ENCODE measurements at places on chromosomes 7 and 10.

GRCh38 chr10:21525367-21526187 lies at the start of gene SKIDA1:
Gene SKIDA1, minus strand, starts transcription at chr10:21525682. Its CDS starts 7,860 bp downstream, at chr10:21517822.
- no peak for DNase-seq

GRCh38 chr10:101749047-101750016 lies 26.6 kb downstream of the FGF8 start:
- no peak for DNase-seq

GRCh38 chr10:84194424-84195043 lies at the start of gene CDHR1:
Gene CDHR1, plus strand, starts transcription at chr10:84194537. Its CDS starts 224 bp downstream, at chr10:84194761.
- no peak for DNase-seq

DNA sequence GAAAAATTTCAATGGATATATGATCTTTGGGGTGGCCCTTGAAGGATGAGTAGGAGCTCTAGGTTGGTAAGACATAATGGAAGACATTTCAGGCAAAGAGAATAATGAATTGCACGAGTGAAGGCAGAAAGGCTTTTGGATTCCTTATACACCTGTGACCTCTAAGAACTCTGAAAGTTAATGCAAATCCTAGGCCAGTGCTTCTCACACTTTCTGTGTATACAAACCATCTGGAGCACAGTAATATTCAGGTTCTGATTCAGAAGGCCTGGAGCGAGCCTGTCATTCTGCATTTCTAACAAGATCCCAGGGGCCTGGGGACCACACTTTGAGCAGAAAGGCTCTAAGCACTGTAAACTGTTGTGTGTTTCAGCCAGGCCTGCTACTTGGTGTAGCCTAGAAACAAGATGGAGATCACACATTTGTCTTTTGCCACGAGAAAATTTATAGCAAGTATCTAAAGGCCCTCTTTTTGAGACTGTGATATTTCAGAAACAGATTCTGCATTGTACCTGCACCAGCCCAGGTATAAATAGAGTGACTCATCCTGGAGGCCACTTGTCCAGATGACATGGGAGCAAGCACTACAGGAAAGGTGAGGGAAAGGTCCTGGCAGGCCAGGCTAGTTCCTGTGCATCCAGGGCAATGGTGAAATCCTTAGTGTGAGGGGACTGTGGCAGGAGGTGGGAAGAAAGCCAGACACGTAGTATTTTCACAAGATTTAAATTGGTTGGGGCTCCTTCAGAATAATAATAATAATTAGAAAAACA lies 24.4 kb downstream of the MRPS33 start:
- DNase-seq, result no peak

DNA sequence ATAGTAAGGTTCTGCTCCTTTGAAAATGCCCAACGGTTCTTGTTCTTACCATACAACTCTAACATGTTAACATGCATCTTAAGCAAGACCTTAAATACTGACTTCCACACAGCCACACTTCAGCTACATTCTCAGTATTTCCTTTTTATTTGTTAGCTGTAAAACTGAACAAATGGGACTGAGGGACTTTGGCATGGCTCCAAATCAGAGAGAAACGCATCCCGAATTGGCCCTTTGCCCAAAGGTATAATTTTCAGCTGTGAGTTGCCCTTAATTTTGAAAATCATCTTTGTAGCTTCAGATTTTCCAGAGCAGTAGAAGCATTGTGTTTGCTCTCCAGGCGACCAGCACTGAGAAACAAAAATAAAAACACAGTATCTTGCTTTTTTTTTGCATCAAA lies 56.4 kb downstream of the NEUROD6 start:
- DNase-seq, result no peak

DNA sequence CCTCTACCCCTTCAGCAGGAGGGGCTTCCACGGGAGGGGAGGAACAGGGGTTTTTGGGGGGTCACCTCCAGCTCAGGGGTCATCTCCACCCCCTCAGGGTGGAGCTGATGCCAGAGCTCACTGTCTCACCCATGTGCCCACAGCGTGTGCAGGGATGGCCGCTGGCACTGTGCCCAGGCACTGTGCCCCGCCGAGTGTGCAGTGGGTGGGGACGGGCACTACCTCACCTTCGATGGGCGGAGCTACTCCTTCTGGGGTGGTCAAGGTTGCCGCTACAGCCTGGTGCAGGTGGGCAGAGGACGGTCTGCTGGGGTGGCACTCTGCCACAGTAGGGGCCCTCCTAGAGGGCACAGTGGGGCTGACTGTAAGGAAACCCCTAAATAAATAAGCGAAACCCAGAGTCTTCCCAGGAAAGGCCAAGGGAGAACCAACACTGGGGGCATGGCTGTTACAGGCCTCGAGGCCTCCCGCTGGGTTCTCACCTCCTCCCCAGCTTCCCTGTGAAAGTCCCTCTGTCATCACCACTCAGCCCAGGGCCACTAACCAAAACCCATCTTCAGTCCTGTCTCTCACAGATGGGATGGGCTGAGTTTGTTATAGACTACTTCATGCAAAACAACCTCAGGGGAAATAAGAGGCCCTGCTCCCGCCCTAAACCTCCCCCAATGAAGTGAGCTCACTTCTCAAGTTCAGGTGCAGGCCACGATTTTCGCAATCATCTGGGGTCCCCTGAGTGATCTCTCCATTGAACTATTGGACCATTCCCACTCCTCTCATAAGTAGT lies 7.4 kb upstream of the ZNF467 start:
- DNase-seq, result no peak

- DNase-seq, result no peak
These were observed 36.7 kb upstream of the PRPS1L1 start for GRCh38 chr7:18064242-18064838.

GRCh38 chr10:31875608-31876007 lies 53.0 kb downstream of the ARHGAP12 start:
- no peak for DNase-seq

DNA sequence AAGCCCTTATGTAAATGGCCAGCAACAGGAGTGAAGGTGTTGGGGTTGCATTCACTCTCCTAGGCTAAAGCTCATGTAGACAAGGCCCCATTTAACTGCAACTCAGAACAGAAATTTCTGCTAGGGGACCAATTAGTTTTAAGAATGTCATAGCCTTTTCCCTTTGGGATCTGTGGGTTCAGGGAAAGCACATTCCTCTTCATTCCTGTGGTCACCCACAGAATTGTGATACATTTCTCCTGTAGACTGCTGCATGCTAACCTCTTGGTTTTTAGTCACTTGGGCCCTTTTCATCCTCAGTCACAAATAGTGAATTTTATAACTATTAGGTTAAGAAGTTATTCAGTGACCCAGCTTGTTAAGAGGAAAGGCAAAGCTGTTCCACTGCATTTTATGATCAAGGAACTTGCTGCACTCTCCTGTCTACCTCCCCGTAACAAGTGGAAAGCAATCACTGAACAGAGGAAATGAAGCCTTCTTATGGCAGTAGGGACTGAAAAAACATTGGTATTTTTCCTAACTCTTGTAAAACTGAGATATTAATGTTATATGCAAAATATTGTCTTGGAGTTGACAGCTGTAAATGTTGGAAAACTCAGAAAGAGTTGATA lies 124.9 kb downstream of the SND1 start:
- DNase-seq, result no peak

GRCh38 chr7:137449016-137449415 lies 105.5 kb upstream of the PTN start:
- no peak for DNase-seq

GRCh38 chr10:102200751-102201640 lies 25.1 kb upstream of the ELOVL3 start:
- DNase-seq, result no peak

DNA sequence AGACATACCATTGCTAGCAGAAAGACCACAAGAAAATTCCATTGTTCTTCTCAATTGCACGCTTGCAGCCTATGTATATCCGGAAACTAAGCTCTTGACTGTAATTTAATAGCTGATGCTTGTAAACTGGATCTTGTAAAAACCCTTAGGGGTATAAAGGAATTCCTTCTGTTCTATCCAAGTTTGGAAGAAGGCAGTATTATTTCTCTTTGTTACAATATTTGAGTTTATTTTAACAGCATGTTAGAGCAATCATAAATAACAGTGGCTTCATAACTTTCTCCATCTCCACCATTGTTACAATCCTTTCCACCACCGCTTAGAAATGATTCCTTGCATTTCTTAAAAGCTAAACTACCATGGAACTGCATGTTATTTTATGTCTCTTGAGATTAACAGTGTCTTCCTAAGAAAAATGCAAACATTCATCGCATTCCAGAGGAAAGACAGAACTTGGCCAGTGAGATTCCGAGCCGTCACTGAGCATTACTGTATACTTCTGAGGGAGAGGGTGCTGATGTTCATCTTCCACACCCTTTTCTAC lies 92.5 kb downstream of the TRIL start:
- DNase-seq, result no peak

DNA sequence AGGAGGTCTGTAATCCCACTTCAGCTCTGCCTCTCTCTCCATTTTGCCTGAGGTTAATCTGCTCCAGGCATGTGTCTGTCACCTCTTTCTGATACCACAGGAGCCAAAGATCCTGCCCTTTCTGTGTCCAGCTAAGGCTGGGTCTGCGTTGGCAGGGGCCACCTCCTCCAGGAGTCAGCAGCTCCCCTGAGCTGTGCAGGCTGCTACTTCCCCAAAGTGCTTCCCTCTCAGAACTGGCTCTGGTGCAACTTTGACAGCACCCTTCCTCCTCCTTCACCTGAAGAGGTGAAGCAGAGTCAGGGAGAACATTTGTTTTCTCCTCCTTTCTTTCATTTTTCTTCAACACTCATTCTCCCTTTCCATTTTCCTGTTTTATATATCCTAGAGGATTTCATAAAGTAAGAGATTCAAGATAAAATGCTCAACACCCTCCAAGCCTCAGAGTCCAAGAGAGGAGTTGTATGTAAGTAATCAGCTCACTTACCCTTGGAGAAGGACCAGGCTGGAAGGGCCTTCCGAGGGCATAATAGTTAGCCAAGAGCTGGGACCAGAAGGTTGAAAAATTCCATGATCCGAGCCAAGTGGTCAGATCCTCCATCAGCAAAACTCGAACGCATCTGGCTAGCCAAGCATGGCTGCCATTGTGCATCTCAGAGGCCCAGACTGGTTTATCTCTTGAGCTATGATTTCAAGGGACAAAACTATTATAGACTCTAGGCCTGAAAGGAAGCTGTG lies 257.3 kb downstream of the PTEN start:
- no peak for DNase-seq

DNA sequence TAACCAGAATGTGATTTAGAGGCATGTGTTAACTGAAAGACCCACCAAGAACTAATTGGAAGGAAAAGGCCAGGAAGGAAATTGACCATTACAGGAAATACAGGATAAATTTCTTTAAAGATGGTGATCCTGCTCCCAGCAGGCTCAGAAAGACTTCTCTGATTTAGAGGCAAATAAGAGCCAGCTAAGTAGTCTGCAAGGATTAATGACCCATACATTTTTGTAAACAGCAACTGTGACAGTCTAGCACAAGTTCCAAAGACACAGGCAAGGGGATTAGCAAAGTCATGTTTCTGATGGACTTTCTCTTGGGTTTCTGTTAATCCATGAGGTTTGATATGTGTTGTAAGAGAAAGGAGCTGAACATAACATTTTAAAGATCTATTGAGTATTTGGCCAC lies 425.0 kb downstream of the HTR7 start:
- no peak for DNase-seq

DNA sequence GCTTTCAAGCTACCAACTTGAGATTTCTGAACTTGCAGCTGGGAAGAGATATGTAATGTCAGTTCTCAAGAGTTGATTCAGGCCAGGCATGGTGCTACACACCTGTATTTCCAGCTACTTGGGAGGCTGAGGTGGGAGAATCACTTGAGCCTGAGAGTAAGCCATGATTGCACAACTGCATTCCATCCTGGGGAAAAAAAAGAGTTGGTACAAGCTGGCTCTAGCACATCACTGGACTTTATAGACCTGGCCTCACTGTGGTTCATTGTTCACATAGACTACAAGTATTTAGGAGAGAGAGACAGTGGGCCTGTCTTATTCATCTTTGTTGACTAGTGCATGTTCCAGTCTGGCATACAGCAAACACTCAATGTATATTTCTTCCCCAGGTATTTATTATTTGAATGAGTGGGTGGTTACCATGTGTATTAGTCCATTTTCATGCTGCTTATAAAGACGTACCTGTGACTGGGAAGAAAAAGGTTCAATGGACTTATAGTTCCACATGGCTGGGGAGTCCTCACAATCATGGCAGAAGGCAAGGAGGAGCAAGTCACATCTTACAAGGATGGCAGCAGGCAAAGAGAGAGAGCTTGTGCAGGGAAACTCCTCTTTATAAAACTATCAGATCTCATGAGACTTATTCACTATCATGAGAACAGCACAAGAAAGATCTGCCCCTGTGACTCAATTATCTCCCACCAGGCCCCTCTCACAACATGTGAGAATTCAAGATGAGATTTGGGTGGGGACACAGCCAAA lies 176.5 kb downstream of the PFKFB3 start:
- DNase-seq, result no peak

GRCh38 chr10:110069502-110069982 lies 61.8 kb downstream of the ADD3 start:
- DNase-seq, result no peak

DNA sequence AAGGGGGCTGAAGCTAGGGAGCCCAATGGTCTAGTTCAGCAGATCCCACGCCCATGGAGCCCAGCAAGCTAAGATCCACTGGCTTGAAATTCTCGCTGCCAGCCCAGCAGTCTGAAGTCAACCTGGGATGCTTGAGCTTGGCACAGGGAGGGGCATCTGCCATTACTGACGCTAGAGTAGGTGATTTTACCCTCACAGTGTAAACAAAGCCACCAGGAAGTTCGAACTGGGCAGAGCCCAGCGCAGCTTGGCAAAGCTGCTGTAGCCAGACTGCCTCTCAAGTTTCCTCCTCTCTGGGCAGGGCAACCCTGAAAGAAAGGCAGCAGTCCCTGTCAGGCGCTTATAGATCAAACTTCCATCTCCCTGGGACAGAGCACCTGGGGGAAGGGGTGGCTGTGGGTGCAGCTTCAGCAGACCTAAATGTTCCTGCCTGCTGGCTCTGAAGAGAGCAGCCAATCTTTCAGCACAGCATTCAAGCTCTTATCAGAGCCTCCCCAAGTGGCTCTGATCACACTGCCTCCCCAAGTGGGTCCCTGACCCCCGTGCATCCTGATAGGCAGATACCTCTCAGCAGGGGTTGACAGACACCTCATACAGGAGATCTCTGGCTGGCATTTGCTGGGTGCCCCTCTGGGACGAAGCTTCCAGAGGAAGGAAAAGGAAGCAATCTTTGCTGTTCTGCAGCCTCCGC lies 167.8 kb downstream of the CCDC71L start:
- DNase-seq, result no peak

DNA sequence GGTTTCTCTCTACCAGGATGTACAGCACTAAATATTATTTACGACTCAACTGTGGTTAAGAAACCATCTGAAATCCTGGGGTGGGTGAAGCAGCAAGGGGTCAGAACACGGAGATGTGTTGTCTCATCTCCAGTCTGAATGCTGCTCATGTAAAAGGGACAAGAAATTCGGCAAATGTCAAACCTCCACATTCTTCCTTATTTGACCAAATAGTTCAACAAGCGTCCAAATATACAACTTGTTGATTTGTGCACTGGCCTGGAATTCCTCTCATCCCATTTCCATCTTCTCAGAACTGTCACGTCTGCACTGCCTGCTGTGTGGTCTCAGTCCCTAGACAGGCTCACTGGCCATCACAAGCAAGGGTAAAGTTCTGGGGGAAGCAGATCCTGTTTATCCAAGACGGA lies 520.0 kb downstream of the PARD3 start:
- no peak for DNase-seq

Data from left renal pelvis (tissue), 4 donors.